ENCODE measurements at places on chromosomes 4 and X. TPM values are rescaled to one million over a fixed set of nuclear protein-coding genes. Genes with fewer than 3 reads are reported as not detected.

The HHIP gene
- total RNA-seq: 0.38 TPM

The SCML2 gene
- total RNA-seq: 1.9 TPM

The NDUFC1 gene
- 40.1 TPM for total RNA-seq

The FRMD7 gene
- not detected for total RNA-seq

The EPHA5 gene
- total RNA-seq: not detected

The F9 gene
- 0.08 TPM for total RNA-seq

The NR3C2 gene
- 0.05 TPM for total RNA-seq

The MAGEC1 gene
- total RNA-seq: 0.05 TPM

The MTTP gene
- total RNA-seq: 0.21 TPM

The GLRA2 gene
- total RNA-seq: not detected

The GC gene
- total RNA-seq: 1.2 TPM

The IQSEC2 gene
- 0.23 TPM for total RNA-seq

The SPON2 gene
- 9.3 TPM for total RNA-seq

The PDCL2 gene
- total RNA-seq: not detected

The DKK2 gene
- total RNA-seq: not detected

The ASIC5 gene
- not detected for total RNA-seq

The SH3D19 gene
- 0.24 TPM for total RNA-seq

The GYG2 gene
- 0.05 TPM for total RNA-seq

The MAP9 gene
- 4.9 TPM for total RNA-seq

The LRCH2 gene
- 0.03 TPM for total RNA-seq

The AMOT gene
- 12.5 TPM for total RNA-seq

The SERPINA7 gene
- total RNA-seq: not detected

The PRRG1 gene
- total RNA-seq: not detected

The SRPX gene
- total RNA-seq: 0.18 TPM

The CTBP1 gene
- 182 TPM for total RNA-seq

The MAGEA9B gene
- not detected for total RNA-seq

All from GM12878 (cell line).